ENCODE measurements at places on chromosomes 1 and 21. TPM values are rescaled to one million over a fixed set of nuclear protein-coding genes. Genes with fewer than 3 reads are reported as not detected.
A peak's percentile ranks its signal among the peaks of the same experiment; 100 is the strongest.

GRCh38 chr1:35386290-35386689 lies 117.8 kb downstream of the ZMYM4 start:
- H3K27ac ChIP-seq, result no peak overlapping the region
- no peak for DNase-seq
- peaks cover 32% of the 10 kb centered on the region for H3K36me3 ChIP-seq
- peaks cover 3% of the 10 kb centered on the region for H3K4me1 ChIP-seq
- H3K4me3 ChIP-seq, result no peak overlapping the region

DNA sequence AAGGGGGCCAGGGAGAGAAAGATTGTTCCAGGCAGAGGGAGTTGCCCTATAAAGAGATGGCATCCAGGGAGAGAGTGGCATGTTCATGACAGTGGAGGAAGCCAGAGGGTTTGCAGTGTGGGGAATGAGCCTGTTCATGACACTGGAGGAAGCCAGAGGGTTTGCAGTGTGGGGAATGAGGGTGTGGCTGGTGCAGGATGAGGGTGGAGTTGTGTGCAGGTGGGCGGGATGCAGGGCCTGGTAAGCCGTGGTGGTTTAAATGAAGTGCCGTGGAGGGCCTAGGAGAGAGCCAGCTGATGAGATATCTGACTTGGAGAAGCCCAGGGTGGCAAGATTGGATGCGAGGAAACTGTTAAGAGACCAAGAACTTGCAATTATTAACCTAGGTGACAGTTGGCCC lies 131.8 kb downstream of the CAMTA1 start:
- H3K36me3 ChIP-seq, result no peaks in the 10 kb centered on the region
- H3K4me1 ChIP-seq, result peaks cover 41% of the 10 kb centered on the region
- no peak overlapping the region for H3K4me3 ChIP-seq
- no peak for DNase-seq

DNA sequence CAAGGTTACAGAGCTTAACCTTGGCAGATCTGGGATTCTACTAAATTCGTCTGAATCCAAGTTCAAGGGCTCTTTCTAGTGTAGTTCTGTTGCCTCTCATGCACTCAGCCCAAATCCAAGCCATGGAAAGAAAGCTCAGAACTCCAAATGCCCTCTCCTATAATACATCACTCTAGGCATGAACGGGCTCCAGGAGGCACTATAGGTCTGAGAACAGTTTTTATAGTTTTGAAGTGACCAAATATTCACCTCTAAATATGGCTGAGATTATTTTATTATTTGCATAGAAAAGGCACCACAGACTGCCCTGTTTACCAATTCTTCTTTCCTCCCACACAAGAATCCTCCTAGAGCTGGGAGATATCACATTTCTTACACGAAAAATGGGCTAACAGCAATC lies 327.9 kb upstream of the BEND5 start:
- peaks cover 8% of the 10 kb centered on the region for H3K4me1 ChIP-seq
- H3K36me3 ChIP-seq, result no peaks in the 10 kb centered on the region
- no peak for DNase-seq
- no peak overlapping the region for H3K4me3 ChIP-seq

- H3K4me3 ChIP-seq, result peak overlapping the region; percentile 70
- H3K36me3 ChIP-seq, result no peaks in the 10 kb centered on the region
- DNase-seq, result peak; percentile 98
- H3K4me1 ChIP-seq, result peaks cover 18% of the 10 kb centered on the region
- H3K27ac ChIP-seq, result no peak overlapping the region
- no peaks in the 10 kb centered on the region for H3K27me3 ChIP-seq
Measured at GRCh38 chr21:31558962-31559367, 100.5 kb upstream of the SOD1 start.

- no peak overlapping the region for H3K27ac ChIP-seq
- no peaks in the 10 kb centered on the region for H3K36me3 ChIP-seq
- no peak overlapping the region for H3K4me3 ChIP-seq
- peak; percentile 51 for DNase-seq
Measured at GRCh38 chr1:154752273-154753030, 117.6 kb downstream of the KCNN3 start.

GRCh38 chr1:156260896-156261295 lies 13.0 kb upstream of the PAQR6 start:
- no peaks in the 10 kb centered on the region for H3K27me3 ChIP-seq
- no peaks in the 10 kb centered on the region for H3K4me1 ChIP-seq
- H3K36me3 ChIP-seq, result peaks cover 52% of the 10 kb centered on the region
- no peak overlapping the region for H3K27ac ChIP-seq

GRCh38 chr1:158311066-158311465 lies 20.3 kb downstream of the CD1B start:
- H3K27me3 ChIP-seq, result no peaks in the 10 kb centered on the region
- peaks cover 15% of the 10 kb centered on the region for H3K4me1 ChIP-seq
- no peak overlapping the region for H3K27ac ChIP-seq
- no peak for DNase-seq
- H3K36me3 ChIP-seq, result no peaks in the 10 kb centered on the region
- H3K4me3 ChIP-seq, result no peak overlapping the region

DNA sequence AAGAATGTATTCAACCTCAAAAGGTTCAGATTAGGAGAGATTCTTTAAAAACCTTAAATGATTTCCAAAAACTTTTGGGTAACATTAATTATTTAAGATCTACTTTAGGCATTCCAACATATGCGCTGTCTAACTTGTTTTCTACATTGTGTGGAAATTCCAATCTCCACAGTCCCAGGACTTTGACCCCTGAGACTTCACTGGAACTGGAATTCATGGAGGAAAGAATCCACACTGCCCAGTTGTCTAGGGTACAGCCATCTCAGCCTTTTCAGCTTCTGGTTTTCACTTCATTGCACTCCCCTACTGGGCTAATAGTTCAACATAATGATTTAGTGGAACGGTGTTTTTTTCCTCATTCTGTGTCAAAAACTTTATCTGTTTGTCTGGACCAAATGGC lies 161.5 kb downstream of the IER5 start:
- H3K36me3 ChIP-seq, result no peaks in the 10 kb centered on the region
- H3K27me3 ChIP-seq, result no peaks in the 10 kb centered on the region
- H3K4me1 ChIP-seq, result no peaks in the 10 kb centered on the region
- no peak for DNase-seq

GRCh38 chr1:28458237-28459228 lies 47.3 kb upstream of the RCC1 start:
- no peak overlapping the region for H3K4me3 ChIP-seq
- no peak overlapping the region for H3K27ac ChIP-seq
- no peak for DNase-seq
- no peaks in the 10 kb centered on the region for H3K27me3 ChIP-seq
- no peaks in the 10 kb centered on the region for H3K36me3 ChIP-seq

DNA sequence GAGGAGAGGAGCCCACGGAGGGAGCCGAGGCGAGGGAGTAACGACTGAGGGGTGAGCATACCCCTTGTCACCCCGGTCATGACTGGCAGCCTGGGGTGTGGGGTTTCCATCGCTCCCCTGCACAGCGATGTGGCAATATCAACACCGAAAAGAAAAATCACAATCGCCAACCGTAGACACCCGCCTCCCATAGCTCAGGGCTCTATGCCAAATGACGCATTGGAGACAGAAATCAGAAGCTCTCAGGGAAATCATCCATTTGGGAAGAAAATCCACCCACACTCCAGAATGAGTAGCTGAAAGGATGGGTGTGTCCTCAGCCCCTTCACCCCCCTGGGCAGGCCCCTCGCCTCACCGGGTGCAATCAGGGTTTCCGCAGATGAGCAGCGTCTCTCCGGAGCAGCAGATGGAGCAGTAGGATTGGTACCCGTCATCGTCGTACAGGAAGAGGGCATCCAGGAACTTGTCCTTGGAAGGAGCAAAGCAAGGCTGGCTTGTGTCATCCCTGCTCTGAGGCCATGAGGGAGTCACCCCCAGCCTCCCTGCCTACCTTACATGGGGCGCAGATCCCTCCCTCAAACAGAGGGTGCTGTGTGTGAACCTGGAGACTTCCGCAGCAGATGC lies 2.5 kb downstream of the DNMT3L start:
- H3K4me3 ChIP-seq, result no peak overlapping the region
- no peaks in the 10 kb centered on the region for H3K4me1 ChIP-seq
- no peaks in the 10 kb centered on the region for H3K27me3 ChIP-seq
- no peaks in the 10 kb centered on the region for H3K36me3 ChIP-seq
- no peak overlapping the region for H3K27ac ChIP-seq
- DNase-seq, result no peak

ALX3 gene
- total RNA-seq, result not detected

LRRC7 gene
- not detected for total RNA-seq
